ENCODE measurements at places on chromosomes 16 and 17.

GRCh38 chr17:42832213-42832933, 824 bp upstream of the PSME3 start:
- no peak for DNase-seq

GRCh38 chr17:81802856-81803643, 900 bp upstream of the GCGR start:
- DNase-seq = no peak

GRCh38 chr16:945271-946047, 25.3 kb downstream of the LMF1 start:
- no peak for DNase-seq

DNA sequence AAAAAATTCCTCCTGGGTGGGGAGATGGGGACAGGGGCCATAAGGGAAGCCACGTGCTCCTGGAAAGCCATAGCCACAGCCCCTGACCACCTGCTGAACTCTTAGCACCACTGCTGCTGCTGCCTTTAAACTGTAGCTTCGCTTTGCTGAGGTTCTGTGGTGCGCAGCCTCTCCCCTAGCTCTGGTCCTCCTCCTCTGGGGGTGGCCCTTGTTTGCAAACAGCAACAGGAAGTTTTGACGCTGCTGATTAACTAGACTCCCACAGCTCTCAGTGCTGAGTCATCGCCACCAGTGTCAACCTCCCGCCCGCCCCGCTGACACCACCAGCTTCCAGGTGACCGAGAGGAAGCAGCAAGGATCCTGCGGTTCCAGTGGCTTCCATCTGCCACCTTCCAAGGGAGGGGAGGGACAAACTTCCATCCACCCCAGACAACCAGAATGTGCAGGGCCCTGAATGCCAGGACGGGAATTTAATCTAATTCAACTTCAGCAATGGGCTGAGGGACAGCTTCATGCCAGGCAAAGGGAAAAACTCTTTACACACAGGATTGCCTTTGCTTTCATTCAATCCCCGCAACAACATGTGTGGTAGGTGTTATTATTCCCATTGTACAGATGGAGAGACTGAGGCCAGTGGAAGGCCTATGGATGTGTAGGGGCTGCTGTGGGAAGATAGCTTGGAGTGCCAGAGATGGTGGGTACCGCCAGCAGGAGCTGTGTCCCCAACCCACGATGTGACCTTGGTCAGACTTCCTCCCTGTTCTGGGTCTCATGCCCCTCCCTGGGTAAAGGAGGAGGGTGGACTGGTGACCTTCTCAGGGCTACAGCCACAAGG, 8.1 kb upstream of the KIFC3 start:
- DNase-seq = peak; percentile 44

GRCh38 chr16:51880776-51881175, 666.2 kb downstream of the TOX3 start:
- DNase-seq = no peak

DNA sequence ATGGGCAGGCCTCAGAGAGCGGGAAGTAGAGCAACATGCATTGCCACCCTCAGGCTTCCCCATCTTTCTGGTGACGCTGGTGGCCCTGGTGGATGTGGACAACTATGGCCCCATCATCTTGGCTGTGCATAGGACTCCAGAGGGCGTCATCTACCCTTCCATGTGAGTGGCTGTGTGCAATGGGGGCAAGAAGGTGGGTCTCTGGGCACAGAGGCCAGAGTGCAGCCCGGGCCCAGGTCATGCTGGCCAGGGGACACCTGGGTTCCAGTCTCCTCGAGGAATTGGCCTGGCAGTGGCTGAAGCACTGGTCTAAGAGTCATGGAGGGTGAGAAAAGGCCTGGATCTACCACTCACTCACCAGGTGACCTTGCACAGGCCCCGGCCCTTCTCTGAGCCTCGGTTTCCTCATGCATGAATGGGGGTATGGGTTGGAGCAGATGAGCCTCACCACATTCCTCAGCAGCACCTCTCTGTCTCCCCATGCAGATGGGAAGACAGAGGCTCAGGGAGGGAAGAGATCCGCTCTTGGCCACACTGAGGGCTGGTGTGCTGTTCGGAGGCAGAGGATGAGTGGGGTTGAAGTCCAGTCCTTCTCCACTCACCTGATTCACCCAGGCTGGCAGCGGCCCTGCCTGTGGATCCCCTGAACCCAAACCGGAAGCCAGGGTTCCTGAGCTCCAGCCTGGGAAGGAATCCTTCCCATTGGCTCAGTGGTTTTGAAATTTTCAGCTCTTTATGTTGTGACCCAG, 7.2 kb upstream of the ADGRG3 start:
- no peak for DNase-seq

Measured in stimulated activated CD8-positive, alpha-beta memory T cell treated with anti-CD3 and anti-CD28 coated beads, Interleukin-7, amount 100 ng/mL, for 24 hours (primary cell).